ENCODE measurements at places on chromosomes 1 and 21. TPM values are rescaled to one million over a fixed set of nuclear protein-coding genes. Genes with fewer than 3 reads are reported as not detected.

AMY2B gene
- total RNA-seq = 31.1 TPM

S100A8 gene
- total RNA-seq = 60.9 TPM

OR6N1 gene
- not detected for total RNA-seq

FCRL5 gene
- total RNA-seq = 10.3 TPM

PLK3 gene
- 24.3 TPM for total RNA-seq

GBP5 gene
- total RNA-seq = 7.3 TPM

AXDND1 gene
- 0.57 TPM for total RNA-seq

Measured in kidney (tissue), 22 donors.